ENCODE measurements at places on chromosomes 5 and 9.

DNA sequence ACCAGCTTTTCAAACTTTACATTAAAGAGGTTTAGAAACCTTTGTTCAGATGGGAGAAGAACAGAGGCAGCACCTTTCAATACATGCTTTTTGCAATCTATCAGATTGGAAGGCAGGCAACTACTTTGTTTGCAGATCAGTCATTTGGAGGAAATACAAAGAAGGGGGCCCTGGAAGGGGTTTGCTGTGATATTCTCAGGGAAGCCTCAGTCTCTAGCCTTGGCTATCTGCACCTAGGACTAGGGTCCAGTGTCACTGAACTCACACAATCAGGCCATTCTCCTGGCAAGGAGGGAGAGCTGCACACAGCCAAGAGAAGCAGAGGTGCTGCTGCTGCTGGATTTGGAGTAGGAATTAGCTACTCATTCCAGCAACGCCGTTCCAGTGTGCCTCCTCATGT, 79.5 kb downstream of the CRB2 start:
- DNase-seq = no peak

GRCh38 chr5:177434437-177434836, 8.0 kb downstream of the GRK6 start:
- no peak for DNase-seq

GRCh38 chr5:163888366-163888765, 382.9 kb downstream of the MAT2B start:
- no peak for DNase-seq

- DNase-seq = peak; percentile 8
These were observed 696.5 kb downstream of the EFNA5 start for GRCh38 chr5:106974272-106974671.

GRCh38 chr9:36840898-36841536, 193.1 kb downstream of the PAX5 start:
- no peak for DNase-seq

DNA sequence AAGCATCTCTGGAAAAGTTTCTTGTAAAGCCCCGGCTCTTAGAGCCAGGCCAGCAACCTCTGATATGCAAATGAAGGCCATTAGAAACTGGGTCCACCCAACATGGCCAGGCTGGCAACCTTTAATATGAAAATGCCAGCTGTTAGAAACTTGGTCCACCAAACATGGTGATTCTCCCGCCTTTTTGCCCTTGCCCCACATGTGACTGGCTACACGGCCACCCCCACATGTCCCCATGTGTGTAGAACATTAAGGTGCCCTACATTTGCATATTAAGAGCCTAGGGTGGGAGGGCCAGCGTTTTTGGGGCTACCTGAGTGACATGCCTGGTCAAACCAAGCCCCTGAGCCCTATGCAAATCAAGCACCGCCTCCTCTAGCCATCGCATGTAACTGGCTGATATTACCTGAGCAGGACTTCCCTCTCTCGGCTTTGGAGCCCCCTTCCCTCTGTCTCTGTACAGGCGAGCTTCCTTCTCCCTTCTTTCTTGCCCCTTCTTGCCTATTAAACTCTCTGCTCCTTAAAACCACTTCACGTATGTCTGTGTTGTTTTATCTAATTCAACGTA, 39.0 kb downstream of the S100Z start:
- DNase-seq = no peak

- DNase-seq = no peak
These were observed 113.3 kb downstream of the PPP2R2B start for GRCh38 chr5:146765089-146765832.

- no peak for DNase-seq
These were observed 115.0 kb upstream of the EPB41L4A start for GRCh38 chr5:112534067-112534583.

DNA sequence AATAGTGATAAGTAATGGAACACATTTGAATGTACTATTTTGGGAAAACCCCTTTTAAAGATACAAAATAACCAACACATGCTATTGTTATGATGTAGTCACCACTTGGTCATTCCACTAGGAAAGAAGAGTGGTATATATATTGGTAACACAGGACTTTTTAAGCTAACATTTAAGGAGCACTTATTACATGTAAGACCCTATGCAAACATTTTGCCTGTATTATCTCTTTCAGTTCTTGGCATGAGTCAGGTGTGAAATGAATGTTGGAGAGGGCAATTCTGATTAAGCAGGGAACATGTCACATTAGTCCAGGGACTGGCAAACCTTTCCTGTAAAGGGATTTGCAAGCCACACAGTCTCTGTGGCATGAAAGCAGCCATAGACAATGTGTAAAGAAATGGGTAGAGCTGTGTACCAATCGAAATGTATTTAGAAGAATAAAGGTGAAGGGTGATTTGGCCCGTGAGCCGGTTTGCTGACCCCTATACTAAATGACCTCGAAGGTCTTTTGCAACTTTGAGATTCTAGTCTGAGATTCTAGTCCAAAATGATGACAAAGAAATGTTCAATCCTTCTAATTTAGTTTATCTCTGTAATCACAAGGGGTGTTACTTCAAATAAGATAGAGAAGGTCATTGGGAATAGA, 15.3 kb downstream of the ABLIM3 start:
- no peak for DNase-seq

GRCh38 chr9:70427161-70427945, 12.9 kb upstream of the KLF9 start:
- DNase-seq = no peak

DNA sequence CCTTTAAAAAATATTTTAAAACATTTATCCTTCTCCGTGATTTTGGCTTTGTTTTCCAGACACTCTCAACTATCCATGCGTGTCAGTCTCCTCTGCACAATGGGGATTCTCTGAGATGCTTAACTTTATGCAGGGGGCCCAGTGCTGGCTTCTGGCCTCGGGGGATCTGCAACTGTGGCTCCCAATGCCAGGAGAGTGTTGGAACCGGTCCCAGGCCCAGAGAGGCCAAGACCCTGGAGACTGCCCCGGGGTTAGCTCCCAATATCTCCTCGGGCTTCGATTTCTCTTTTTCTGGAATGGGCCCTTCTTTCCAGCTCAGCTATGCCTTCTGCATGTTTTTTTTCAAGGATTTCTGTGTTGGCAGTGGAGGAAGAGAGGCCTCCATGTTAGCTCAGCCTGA, 20.1 kb upstream of the SARDH start:
- no peak for DNase-seq
